RPMI7951 (cell line): ENCODE measurements at places on chromosomes 11 and 22. TPM values are rescaled to one million over a fixed set of nuclear protein-coding genes. Genes with fewer than 3 reads are reported as not detected.

The GDPD5 gene
- total RNA-seq: 0.84 and 1.5 TPM in 2 replicates

- no peak for DNase-seq
Observed at GRCh38 chr11:79471071-79471844, 30.4 kb upstream of the TENM4 start.

DNA sequence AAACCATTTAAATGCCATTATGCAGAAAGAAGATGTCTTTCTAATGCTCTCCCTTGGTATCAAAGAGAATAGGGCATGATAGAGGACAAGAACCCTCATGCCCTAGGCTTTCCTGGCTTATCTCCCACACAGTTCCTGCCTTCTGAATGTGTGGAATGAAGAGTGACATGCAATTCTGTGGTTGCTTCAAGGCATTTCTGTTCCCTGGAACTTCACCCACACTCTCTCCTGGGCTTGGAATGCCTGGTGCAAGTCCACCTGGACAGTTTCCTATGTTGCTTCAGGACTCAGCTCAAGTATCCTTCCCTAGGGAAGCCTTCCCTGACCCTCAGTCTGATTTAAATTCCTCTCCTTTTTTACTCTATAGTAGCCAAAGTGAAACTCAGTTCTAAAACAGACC is 53.8 kb upstream of the DRD2 start:
- DNase-seq: peak; percentile 94

GRCh38 chr11:97722065-97722464 is 1298.7 kb upstream of the CNTN5 start:
- DNase-seq: peak; percentile 11

The TMEM121B gene
- not detected in 2 replicates for total RNA-seq

DNA sequence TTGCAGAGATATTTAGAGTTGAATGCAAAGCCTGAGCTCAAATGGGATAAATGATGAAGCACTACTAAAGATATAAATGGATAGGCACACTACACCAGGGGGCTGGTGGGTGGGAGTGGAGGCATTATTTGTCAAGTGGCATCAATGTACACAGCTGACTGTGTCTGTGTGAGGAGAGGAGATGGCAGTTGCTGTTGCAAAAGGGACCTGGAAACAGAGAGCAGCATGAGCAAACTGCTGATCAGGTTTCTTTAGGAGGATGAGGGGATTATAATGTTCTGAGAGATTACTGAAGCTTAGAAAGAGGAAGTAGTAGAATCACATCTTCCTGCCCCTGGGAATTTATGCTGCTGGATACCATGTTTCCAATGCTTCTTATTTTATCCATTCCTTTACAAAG is 39.4 kb upstream of the LIN7C start:
- no peak for DNase-seq
